A549 treated with dexamethasone at 1 μM for 4 hours (cell line): ENCODE measurements at places on chromosomes 13 and 19. TPM values are rescaled to one million over a fixed set of nuclear protein-coding genes. Genes with fewer than 3 reads are reported as not detected.

JAK3 gene
- 0.16 to 0.32 TPM (median 0.20 TPM) in 5 replicates for total RNA-seq

CCL25 gene
- total RNA-seq = not detected in 5 replicates

NANOS3 gene
- total RNA-seq = 1.3 to 3.4 TPM (median 2.5 TPM) in 5 replicates

PRRG2 gene
- 0.62 to 0.97 TPM (median 0.64 TPM) in 5 replicates for total RNA-seq

ZNF559 gene
- 4.8 to 5.2 TPM (median 5.0 TPM) in 5 replicates for total RNA-seq

B3GNT8 gene
- 0.10 to 0.25 TPM (median 0.15 TPM) in 4 of 5 replicates, not detected in the other for total RNA-seq

CGB3 gene
- not detected in 5 replicates for total RNA-seq

ZNF728 gene
- not detected in 5 replicates for total RNA-seq

ANGPTL4 gene
- total RNA-seq = 529 to 725 TPM (median 587 TPM) in 5 replicates

IL4I1 gene
- 0.40 to 0.94 TPM (median 0.62 TPM) in 5 replicates for total RNA-seq

ZNF709 gene
- total RNA-seq = 0.02 TPM in 1 of 5 replicates, not detected in the others

CGB8 gene
- 1.5 to 3.0 TPM (median 2.7 TPM) in 5 replicates for total RNA-seq

NAPSA gene
- total RNA-seq = 0.32 to 1.1 TPM (median 0.84 TPM) in 5 replicates
